ENCODE measurements at places on chromosomes 1 and 21.

DNA sequence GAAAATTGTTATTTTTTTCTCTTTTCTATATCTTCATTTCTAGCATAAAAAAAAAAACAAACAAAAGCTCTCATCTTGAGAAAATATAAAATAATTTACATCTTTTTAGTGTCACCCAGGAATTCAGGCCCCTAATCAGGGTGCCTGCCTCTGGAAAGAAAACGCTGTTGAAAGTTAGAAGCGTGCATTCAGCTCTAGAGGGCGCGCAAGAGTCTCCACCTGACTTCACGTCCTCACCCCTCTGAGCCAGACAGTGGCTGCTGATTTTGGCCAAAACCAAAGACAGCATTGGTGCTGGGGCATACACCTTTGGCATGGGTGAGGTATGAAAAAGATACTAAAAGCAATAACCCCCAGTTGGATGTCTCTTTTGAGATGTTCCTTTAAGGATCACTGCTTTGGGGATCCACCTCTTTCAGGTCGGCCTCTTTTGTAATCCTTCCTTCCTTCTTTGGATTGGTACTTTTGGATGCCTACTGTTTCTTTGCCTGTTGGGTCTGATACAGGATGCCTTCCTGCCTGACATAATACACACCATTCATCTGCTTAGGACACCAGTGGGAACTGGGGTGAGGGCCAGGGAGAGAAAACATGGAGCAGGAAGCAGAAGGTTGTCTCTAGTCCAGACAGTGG is 77.6 kb upstream of the CHRM3 start:
- no peak for DNase-seq

- DNase-seq = no peak
Observed at GRCh38 chr1:204293605-204294337, 66.0 kb downstream of the PLEKHA6 start.

GRCh38 chr1:207862241-207862787 is 48.6 kb downstream of the CD34 start:
- DNase-seq = no peak

GRCh38 chr21:42864286-42864685 is 15.1 kb downstream of the WDR4 start:
- DNase-seq = no peak

DNA sequence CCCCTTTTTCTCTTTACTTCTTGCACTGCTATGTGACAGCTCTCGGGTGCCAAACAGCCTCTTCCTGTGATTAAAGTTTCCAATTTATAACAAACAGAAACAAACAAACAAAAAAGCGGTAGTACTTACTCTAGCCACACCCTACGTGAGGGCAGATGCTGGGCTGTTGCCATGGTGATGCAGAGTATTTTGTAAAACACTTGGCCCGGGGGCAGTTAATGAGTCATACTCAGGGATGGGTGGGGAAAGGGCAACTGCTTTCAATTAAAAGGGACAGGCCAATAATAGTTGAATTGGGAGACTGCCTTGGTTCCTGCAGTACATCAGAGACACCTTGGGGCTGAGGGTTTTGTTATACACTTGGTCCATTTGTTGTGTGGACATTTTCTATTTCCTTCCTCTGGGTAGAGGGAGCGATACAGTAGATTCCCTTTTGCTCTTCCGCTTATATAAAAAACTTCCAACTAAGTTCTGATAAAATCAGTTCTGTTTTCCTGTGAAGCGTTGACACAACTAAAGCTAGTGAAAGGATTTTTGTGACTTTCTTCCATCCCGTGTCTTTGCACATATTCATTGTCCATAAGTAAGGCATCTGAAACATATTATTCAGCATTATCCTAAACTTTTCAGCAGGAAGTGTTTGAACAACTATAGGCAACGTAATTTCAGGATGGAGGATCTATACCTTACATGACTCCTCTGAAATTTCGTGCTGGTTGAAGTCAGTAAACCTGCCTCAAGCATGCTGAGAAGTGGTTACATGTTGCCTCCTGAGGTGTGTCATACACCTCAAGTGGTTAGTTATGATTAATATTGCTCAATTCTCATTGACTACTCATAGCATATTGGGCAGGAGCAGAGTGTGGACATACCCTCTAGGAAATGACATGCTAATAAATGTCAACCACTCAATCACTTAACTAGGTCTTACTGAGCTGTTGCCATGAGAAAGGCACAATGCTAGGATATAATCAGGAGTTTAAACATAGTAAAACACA is 36.7 kb upstream of the THEM4 start:
- peak; percentile 66 for DNase-seq
